ENCODE measurements at places on chromosomes 7 and 10.

GRCh38 chr10:48594371-48594770, 10.5 kb downstream of the ARHGAP22 start:
- no peak for DNase-seq

DNA sequence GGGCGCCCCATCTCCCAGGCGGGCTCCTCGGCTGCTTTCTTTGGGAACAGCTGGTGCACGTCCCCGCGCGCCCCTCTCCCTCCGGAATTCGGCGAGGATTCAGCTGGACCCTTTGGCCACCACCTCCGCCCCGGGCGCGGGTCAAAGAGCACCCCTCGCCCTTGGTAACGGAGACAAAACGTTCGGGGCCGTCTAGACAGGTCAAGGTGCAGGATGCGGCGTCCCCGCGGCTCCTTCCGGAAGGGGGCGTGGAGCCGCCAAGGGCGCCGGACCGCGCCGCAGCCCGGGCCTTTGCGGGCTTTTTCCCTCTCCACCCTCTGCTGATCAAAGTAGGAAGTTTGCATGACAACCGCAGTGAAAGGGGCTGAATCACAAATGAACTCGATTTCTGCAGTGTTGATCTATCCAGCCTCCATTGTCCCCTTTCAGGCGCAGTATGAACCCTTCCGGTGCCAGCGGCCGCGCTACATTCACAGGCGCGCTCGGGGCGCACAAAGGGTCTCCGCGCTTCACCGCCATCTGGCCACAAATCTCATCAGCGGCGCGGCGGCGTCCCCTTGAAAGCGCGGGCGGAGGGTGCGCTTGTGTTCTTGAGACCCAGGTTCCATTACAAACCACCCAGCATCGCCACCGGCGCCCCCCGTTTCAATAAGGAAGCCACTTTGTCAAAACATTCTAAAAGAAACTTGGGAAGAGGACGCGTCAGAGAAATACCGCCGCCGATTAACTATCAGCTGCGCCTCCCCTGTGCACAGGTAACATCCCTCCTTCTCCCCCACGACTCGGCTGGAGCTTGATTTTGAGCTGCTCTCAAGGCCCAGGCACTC, 36.4 kb downstream of the CNPY1 start:
- DNase-seq, result no peak

- no peak for DNase-seq
Measured at GRCh38 chr7:23418046-23418445, 52.2 kb downstream of the IGF2BP3 start.

DNA sequence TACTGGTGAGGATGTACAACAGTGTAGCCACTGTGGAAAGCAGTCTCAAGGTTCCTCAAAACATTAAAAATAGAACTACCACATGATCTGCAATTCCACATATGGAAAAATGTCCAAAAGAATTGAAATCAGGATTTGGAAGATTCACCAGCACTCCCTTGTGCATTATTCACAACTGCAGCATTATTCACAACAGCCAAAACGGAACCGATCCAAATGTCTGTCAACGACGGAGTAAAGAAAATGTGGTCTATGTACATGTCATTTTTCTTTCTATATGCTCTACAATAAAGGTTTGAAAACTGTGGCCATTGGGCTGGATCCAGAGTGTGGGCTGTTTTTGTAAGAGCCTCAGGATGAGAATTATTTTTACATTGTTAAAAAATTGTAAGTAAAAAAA, 1206.1 kb upstream of the CELF2 start:
- no peak for DNase-seq

DNA sequence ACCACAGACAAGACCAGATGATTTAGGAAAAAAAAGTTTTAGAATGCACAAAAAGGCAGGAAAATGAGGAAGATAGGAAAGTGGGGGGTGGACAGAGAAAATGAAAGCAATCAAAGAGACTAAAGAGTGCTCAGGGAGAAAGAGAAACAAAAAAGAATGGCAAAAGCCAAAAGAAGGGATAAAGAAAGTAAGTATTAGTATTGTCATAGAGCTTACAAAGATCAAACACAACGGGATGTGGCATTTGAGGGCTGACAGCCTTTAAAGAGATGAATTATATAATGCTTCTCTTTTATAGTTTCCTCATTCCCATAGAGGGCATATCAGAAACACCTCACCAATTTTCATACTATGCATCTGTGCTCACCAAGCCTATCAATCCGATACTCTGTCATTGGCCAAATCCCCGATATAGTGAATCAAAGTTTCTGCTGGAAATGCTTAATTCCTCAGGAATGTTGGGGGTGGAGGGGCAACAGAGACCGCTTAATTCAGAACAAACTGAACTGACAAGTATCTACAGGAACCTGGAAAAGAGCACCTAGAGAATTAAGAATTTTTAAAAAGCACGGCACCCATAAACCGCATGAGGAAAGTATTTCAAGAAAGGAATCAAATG, 2.7 kb downstream of the COG5 start:
- no peak for DNase-seq

GRCh38 chr7:155555116-155555695, 8.8 kb upstream of the CNPY1 start:
- no peak for DNase-seq

- no peak for DNase-seq
Measured at GRCh38 chr7:33702514-33703054, 202.8 kb upstream of the BMPER start.

GRCh38 chr7:16114633-16115032, 306.7 kb downstream of the CRPPA start:
- no peak for DNase-seq

DNA sequence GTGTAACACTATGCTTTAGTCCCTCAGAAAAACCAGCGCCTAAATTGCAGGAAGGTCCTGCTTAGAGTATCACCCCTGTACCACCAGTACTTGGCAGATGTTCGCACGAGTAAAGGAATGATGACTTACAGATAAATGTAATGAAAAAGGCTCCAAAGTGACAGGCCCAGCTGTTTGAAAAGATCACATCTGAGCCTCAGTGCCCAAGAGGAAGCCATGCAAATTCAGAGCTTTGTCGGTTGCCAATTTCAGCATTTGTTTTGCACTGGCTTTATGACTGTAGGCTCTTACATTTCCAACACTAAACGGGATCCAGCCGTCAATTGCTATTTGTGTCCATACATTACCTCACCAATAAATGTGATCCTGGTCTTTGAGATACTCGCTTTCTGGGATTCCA, 60.6 kb upstream of the GAD2 start:
- no peak for DNase-seq

DNA sequence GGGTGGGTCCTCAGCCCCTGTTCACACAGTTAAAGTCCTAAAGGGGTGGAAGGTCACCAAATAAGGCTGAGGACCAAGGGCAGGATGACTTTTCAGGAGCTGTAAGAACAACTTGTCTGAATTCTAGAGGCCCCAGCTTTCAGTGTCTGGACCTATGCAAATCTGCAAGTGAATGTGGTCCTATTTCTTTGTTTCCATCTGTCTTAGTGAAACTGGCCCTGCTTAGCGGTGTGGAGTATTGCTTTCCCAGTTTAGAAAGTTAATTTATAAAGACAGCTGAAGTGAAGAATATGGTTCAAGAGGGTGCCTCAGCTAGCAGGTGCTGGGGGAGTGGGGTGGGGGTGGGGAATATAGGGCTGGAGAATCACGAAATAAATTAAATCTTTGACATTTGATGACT, 40.1 kb downstream of the HHEX start:
- DNase-seq, result no peak

DNA sequence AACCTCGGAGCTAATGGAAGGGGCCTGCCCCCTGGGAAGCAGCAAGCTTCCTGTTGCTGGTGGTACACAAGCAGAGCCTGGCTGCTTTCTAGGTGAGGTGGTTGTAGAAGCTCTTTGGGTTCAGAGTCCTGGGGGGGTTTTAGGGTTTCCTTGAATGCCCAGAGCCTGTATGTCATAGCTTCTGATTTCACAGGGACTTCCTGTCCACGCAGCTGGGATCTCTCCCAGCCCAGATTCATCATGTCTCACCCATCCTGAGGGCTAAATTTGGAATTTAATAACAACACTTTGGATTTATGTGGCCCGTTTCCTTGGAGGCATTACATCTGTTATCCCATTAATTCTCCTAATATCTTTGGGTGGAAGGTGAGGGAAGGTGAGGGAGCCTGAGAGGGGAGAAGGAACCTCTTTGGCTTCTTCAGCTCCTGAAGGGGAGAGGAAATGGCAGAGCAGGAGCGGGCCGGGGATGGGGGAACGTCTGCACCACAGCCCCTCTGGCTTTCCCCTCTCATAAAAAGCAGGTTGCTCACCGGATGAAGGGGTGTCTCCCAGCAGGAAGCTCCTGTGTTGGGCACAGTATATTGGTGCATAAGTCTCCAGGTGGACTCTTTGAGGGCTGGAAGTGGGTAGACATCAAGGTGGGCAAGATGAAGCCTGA, 19.7 kb downstream of the RPS24 start:
- DNase-seq, result no peak

GRCh38 chr7:158584407-158584806, 3.2 kb downstream of the PTPRN2 start:
- DNase-seq, result no peak

DNA sequence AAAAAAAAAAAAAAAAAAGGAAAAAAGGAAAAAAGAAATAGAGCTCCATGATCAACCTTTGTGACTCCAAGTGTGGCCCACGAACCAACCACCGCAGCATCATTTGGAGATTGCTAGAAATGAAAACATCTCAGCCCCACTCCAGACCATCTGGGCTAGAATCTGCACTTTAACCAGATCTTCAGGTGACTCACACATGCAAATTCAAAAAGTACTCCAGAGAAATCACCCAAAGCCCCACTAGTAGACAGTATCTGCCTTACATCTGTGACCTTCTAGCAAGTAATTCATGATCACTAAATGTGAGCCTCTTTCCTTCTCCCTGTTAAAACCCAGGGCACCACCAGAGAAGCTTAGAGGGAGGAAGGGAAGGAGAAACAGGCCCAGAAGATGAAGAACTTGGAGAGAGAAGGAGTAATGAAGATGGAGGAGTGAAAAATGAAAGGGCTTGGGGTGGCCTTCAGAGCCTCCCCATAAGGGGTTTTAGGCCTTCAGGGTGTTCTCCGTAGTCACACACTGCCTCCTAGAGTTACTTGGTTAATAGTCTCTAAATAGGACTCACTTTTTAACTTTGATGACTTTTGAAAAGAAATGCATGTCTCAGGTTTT, 94.0 kb downstream of the SLC37A3 start:
- no peak for DNase-seq

DNA sequence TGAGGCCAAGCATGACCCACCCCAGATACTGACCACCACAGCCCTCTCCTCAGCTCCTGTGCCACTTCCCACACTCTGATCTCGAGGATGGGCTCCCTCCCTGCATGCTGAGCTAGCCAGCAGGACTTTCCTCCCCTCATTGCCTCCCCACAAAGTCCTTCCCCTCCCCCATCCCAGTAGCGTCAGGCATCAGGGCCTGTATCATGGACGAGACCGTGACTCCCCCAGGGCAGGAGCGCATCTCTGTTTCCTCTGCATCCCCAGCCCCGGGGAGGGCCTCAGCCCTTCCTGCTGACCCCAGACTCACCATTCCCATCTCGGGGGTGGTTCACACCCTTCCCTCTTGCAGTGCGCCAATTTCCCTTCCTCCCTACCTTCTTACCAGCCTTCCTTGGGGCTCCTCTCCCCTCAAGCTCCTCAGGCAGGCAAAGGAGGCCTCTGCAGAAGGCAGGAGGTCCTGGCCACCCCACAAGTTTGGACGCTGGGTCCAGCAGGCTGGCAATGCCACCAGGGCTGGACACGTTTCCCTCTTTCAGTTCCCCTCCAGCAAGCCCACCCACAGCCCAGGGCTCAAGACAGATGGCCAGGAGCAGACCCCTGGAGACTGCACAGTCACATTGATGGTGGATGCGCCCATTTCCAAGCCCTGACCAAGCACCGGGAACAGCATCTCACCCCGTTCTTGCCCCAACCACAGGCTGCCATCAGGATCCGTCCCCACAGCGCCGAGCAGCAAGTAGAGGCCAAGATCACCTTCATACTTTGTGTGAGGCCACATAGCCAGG, 36.5 kb downstream of the GRID1 start:
- no peak for DNase-seq
